ENCODE measurements at places on chromosomes 3 and 15.

- peak overlapping the region; percentile 35 for H3K4me3 ChIP-seq
- peak; percentile 74 for DNase-seq
- peaks cover 85% of the 10 kb centered on the region for H3K4me1 ChIP-seq
- no peaks in the 10 kb centered on the region for H3K27me3 ChIP-seq
- H3K36me3 ChIP-seq = peaks cover 55% of the 10 kb centered on the region
Observed at GRCh38 chr3:52220380-52221026, 4.9 kb downstream of the TLR9 start.

DNA sequence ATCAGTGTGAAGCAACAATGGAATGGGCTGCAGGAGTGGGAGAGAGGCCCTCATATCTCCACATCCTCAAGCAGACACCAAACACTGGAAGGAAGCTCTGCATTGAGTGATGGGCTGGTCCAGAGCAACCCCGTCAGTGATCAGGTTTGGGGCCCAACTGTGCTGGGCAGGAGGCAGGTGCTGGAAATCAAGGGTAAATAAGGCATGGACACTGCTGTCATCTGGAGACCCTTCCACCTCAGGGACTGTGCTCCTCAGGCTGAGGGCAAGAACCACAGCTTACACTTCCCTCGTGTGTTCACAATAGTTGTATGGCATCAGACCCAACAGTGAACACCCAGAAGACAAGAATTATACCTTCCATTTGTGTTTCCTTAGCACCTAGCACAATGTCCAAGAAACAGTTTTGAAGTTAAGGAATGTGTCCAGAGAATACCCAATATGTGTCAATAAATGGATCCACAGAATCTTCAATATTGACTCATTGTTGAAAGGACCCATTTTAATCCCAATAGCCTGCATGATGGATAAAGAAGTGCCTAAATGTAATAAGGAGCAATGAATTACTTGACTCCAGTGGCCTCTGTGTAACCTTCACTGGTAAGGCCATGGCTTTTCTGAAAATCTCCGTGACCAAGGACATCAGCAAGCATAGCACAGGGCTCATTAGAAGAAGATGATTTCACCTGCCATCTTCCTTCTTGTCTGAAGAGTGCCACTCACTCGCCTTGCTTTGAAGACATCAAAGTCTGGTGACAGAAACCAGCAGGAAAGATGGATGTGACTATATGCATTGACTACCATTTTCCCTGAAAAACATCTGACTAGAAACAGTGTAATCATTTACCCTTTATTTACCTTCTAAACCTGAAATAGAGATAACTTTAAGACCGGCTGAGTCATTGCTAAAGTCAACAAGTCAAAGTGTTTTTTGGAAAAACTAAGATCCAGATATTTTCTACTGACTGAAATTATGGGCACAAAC, 7.0 kb upstream of the AHSG start:
- no peak overlapping the region for H3K4me3 ChIP-seq
- no peaks in the 10 kb centered on the region for H3K4me1 ChIP-seq
- no peak for DNase-seq
- H3K36me3 ChIP-seq = no peaks in the 10 kb centered on the region

- H3K27ac ChIP-seq = no peak overlapping the region
- no peak overlapping the region for H3K4me3 ChIP-seq
- DNase-seq = no peak
Observed at GRCh38 chr3:45753095-45753494, 43.2 kb downstream of the SLC6A20 start.

GRCh38 chr15:88242586-88243555, 13.7 kb downstream of the NTRK3 start:
- no peak overlapping the region for H3K27ac ChIP-seq
- H3K4me1 ChIP-seq = peaks cover 6% of the 10 kb centered on the region
- H3K36me3 ChIP-seq = no peaks in the 10 kb centered on the region
- H3K27me3 ChIP-seq = peaks cover 38% of the 10 kb centered on the region
- H3K4me3 ChIP-seq = no peak overlapping the region
- no peak for DNase-seq

DNA sequence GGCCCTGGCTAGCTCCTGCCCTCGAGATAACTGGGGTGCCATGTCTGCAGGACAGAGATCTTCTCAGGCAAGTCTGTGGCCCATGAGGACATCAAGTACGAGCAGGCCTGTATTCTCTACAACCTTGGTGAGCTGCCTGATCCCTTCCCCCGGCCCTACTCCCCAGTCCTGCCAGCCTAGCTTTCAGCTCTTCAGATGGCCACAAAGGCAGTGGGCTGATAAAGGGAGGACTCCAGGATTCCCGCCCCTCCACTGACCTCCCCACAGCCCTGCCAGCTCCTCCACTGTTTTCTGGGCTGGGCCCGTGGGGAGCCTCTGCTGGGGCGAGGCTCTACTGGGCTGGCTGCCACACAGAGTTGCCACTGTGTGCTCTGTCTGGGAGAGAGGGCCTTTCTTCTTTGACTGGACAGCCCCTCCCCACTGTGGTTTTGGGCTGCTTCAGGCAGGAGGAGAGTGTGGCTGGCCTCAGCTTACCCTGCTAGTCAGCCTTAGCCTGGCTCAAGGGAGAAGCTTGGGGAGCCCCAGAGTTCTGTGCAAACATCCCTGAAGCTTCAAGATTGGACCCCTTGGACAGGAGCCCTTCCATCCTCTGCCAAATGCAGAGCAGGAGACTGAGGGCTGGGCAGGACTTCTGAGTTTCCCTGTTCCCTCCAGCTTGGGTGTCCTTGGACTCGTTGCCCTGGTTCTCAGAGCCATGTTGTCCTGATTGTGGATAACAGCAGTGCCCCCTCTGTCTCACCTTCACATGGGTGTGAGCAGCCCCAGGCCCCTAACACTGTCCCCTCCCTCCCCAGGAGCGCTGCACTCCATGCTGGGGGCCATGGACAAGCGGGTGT, 24.4 kb downstream of the PTPN23 start:
- H3K36me3 ChIP-seq = peaks cover 47% of the 10 kb centered on the region
- H3K27ac ChIP-seq = peak overlapping the region; percentile 71
- DNase-seq = no peak
- H3K4me3 ChIP-seq = no peak overlapping the region
- H3K27me3 ChIP-seq = no peaks in the 10 kb centered on the region

- H3K4me3 ChIP-seq = no peak overlapping the region
- peaks cover 3% of the 10 kb centered on the region for H3K36me3 ChIP-seq
- H3K4me1 ChIP-seq = peaks cover 24% of the 10 kb centered on the region
- no peak overlapping the region for H3K27ac ChIP-seq
Observed at GRCh38 chr15:74997141-74997540, 1.8 kb downstream of the SCAMP5 start.

DNA sequence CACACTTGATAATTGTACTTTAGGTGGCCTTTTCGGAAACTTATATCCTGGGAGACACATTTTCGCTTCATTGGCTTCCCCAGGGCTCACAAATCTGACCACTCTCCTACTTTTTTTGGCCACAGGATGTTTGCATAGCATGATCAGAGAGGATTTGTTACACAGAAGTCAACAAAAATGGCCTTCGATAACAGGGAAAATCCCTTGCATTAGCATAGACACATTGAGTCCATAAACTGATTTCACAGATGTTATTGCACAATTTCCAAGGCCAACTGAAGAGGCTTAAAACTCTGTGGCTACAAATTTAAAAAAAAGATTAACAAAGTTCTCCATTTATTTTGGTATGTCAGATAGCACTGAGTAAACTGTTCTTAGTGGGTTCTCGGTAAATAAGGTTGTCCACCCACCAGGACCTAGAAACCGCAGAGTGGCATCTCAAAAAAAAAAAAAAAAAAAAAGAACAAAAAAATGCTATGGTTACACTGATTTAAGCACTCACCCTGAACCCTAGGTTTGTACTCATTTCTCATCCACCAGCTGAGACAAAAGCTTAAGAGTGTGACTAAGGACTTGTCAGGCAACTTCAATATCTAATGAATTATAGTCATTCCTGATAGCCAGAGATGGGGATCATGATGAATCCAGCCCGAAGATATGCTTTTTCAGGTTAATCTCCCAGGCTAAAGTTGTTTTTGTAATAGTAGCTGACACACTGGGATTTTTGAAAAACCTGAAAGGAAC, 188.9 kb upstream of the SYNPR start:
- no peaks in the 10 kb centered on the region for H3K36me3 ChIP-seq
- no peak for DNase-seq
- no peaks in the 10 kb centered on the region for H3K4me1 ChIP-seq
- no peaks in the 10 kb centered on the region for H3K27me3 ChIP-seq

- H3K36me3 ChIP-seq = peaks cover 7% of the 10 kb centered on the region
- peak overlapping the region; percentile 92 for H3K27ac ChIP-seq
- H3K27me3 ChIP-seq = no peaks in the 10 kb centered on the region
- peaks cover 39% of the 10 kb centered on the region for H3K4me1 ChIP-seq
Observed at GRCh38 chr3:101936419-101937356, 87.4 kb downstream of the NFKBIZ start.

- no peaks in the 10 kb centered on the region for H3K36me3 ChIP-seq
- no peak for DNase-seq
- H3K27me3 ChIP-seq = peaks cover 33% of the 10 kb centered on the region
- peak within 1 kb of the TSS; percentile 10 for H3K27ac ChIP-seq
- peaks cover 2% of the 10 kb centered on the region for H3K4me1 ChIP-seq
Observed at GRCh38 chr3:54122324-54123002, at the start of gene CACNA2D3. Gene CACNA2D3 (plus strand): TSS chr3:54122552.

DNA sequence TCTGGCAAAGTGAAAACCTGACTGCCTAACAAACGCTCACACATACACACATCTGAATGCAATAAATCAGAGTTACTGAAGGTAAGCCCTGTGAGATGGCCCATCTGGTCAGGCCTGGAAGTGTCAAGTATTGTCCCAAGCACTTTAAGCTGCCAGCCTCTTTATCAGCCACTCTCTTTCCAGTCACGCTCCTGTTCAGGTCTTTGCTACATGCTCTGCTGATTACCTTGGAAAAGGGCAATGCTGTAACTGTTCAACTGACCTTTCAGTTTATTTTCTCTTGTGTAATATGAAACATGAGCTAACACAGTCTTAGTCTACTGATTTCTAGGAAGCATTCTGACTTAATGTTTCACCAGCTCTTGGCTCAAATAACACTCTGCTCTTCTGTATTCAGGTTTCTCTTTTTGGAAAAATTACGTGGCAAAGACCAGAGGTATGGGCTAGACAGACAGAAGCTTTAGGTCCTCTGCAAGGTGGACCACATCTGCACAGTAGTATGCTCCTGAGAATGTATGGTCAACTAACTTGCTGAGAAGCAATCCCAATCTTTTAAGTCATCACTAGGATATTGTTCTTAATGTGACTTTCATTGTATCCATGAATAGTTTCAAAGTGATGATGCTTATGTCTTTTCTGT, 44.5 kb downstream of the GBE1 start:
- no peak for DNase-seq
- no peak overlapping the region for H3K4me3 ChIP-seq
- no peak overlapping the region for H3K27ac ChIP-seq
